ENCODE measurements at places on chromosomes 1 and 21.

DNA sequence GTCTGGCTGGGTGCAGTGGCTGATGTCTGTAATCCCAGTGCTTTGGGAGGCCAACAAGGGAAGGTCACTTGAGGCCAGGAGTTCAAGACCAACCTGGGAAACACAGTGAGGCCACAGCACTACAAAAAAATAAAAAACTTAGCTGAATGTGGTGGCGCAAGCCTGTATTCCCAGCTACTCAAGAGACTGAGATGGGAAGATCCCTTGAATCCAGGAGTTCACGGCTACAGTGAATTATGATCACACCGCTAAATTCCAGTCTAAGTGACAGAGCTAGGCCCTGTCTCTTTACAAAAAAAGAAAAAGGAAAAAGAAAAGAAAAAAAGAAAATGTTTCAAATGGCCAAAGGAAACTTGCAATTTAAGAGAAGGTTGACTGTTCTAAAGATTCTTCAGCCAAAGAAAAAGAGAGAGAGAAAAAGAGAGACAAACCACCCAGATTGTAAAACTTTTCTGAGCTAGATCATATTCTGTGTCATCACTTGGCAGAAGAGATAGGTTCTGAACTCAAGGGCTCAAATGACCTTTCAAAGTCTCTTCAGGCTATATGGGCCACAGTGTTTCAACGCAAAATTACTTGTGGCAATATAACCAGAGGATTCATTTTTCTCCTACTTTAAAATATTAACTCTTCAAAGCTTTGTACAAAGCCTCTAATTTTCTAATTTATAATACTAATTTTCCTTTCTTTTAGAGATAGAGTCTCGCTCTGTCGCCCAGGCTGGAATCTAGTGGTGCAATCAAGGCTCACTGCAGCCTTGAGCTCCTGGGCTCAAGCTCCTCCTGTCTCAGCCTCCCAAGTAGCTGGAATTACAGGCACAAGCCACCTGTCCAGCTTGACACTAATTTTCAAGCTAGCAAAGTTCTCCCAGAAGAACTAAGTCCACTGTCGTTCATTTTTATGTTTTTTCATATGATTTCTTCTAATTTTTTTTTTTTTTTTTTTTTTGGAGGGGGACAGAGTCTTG lies 20.5 kb downstream of the ARID4B start:
- DNase-seq, result peak; percentile 39

- DNase-seq, result no peak
Observed at GRCh38 chr1:162207862-162208261, 138.4 kb downstream of the NOS1AP start.

- no peak for DNase-seq
Observed at GRCh38 chr1:220616836-220617235, 73.3 kb upstream of the C1orf115 start.

DNA sequence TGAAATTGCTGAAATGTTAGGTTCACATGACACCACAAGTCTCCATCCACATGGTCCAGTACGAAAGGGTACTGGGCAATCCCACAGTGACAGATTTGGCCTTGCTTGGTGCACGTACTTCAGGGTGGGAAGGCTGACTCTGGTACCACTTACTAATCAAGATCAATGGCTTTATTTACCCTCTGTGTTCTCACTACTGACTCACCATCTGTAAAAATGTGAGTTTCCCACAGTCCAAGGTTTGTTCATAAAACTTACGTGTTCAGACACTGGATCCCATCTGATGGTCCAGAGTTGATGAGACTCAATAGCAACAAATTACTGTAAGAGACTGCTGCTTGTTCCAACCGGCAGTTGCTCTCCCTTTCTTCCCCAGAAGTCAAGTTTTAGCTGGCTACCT lies 231.7 kb downstream of the LMX1A start:
- no peak for DNase-seq

DNA sequence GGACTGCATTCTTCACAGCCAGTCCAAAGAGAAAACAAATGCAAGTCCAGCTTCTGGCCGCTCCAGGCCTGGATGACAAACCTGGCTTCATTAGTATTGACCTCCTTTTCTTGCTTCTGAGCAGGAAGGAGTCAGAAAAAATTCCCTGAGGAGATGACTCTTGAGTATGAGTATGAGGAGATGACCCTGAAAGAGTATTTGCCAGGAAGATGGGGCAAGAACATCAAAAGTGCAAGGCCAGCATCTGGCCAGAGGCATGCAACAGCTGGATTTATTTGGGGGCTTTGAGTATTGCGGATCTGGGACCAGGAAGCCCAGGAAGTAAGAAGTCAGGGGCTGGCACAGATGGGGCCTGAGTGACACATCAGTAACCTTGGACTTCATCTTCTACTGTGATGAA lies 113.9 kb downstream of the GLIS1 start:
- DNase-seq, result peak; percentile 69
